ENCODE measurements at places on chromosomes 7 and 10.

GRCh38 chr10:96124230-96125141 lies 5.6 kb upstream of the ZNF518A start:
- DNase-seq: peak; percentile 29

DNA sequence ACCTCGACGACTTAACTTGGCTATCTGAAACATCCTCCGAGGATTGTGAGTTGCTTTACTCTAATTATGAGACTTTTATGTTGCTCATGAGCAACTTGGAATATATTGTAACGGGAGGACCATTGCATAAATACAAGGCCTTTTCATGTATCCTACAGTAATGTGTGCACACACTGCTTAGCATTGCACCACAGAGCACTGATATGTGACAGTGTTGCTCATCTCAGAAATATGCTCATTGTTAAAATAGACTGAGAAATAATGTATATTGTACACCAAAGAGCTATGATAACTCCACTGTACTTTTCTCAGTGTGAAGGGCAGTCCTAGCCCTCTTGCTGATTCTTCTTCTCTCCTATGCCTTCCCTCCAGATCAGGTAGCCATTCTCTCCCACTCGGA lies 102.8 kb upstream of the CDK13 start:
- no peak for DNase-seq

DNA sequence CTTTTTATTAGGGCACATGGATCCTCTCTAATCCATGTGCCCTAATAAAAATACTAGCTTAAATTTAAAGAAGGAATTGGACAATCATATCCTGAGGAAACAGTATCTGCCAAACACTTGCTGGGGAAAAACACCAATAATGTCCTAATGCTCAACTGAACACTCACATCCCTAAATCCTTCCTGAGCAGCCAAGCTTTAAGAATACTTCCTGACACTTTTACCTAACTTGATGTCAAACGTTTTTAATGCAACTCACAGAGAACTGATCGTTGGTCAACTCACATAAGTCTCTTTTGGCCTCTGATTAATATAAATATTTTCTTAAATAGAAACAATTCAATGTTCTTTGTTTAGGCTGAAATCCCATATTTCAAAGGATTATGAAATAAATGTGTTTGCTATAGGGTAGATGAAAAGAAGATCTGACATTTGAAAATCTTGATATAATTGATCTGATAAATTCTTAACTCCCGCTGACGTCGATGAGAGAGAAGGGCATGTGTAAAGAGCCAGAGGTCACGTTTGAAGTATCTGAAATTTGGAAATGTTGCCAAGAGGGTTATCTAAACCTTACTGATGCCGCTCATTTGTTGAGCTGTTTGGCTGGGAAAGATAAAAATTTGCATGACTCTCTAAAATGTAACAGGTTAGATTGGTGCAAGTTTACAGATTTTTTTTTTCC lies 122.8 kb upstream of the RHOBTB1 start:
- DNase-seq: no peak

GRCh38 chr10:79023240-79024162 lies 45.3 kb upstream of the ZMIZ1 start:
- DNase-seq: no peak

DNA sequence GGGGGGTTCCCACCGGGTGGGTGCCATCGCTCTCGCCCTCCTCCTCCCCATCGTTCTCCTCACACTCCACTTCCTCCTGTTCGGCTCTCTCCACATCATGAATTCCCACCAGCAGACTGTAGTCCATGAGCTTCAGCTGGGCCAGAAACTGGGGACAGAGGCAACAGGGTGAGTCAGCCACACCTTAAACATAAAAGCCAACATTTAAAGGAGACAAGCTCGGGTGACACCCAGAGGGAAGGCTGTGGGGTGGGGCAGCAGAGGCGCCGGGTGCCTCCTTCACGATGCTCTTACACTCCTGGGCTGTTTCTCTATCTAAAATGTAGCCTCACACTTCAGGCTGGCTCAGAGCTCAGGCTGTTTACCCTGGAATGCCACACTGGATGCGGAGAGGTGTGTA lies 172.5 kb downstream of the PIP4K2A start:
- DNase-seq: no peak

GRCh38 chr7:111282626-111283025 lies 191.7 kb downstream of the LRRN3 start:
- DNase-seq: no peak

All from femur (tissue), 1 donor.